ENCODE measurements at places on chromosomes 16 and 17.

- DNase-seq = no peak
These were observed 33.1 kb downstream of the PMP22 start for GRCh38 chr17:15231851-15232516.

DNA sequence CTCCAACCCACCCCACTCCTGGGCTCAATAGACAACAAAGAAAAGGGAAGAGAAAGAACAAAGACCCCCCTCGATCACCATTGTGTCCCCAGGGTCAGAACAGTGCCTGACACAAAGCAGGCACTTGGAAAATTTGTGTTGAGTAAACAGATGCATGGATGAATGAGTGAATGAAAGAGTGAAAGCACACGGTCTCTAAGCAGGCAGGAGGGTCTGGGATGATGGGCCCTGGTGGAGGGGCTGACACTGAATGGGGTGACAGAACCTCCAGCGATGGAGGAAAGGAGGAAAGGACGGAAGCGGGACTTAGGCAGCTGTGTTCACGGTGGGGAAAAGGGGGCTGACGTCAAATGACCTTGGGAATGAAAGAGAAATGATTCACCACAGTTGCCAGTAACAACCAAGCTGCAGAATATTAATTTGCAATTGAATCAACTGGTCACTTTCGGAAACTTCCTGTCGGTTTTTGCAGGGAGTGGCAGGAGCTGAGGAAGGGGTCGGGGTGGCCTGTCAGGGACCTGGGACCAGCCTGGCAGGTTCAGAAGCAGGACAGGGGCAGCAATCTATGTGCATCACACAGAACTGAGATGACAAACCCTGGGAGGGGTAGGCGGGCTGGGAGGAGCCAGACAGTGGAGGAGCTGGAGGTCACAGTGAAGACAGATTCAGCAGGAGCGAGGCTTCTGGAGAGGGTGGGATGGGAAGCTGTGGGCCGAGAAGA lies 6.7 kb upstream of the GAST start:
- DNase-seq = no peak

- DNase-seq = no peak
These were observed 49.1 kb upstream of the IL34 start for GRCh38 chr16:70597135-70597835.

DNA sequence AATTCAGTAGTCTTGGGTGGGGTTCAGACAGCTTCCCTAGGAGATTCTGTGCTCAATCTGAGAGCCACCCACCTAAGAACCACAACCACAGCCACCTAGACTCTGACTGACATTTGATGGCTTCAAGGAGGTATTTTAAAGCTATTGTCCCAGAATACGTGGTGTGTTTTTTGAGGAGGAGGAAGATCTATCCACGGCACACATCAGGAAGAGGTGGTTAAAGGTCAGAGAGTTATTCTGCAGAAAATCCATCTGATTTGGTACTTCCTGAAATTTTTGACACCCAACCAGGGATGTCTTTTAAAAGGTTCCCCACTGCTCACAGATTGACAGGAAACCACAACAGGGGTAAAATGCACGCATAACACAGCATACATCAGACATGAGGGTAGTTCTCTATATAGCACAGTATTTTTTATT lies 25.1 kb downstream of the SMARCE1 start:
- DNase-seq = no peak

- DNase-seq = no peak
These were observed 217.8 kb downstream of the CDRT15L2 start for GRCh38 chr17:20797292-20797691.

- no peak for DNase-seq
These were observed 13.7 kb downstream of the SDK2 start for GRCh38 chr17:73630531-73630930.

Data from activated CD8-positive, alpha-beta memory T cell treated with anti-CD3 and anti-CD28 coated beads for 4 hours (primary cell).